ENCODE measurements at places on chromosomes 2 and 18.

- DNase-seq: no peak
Observed at GRCh38 chr18:74731097-74731496, 133.4 kb downstream of the ZNF407 start.

DNA sequence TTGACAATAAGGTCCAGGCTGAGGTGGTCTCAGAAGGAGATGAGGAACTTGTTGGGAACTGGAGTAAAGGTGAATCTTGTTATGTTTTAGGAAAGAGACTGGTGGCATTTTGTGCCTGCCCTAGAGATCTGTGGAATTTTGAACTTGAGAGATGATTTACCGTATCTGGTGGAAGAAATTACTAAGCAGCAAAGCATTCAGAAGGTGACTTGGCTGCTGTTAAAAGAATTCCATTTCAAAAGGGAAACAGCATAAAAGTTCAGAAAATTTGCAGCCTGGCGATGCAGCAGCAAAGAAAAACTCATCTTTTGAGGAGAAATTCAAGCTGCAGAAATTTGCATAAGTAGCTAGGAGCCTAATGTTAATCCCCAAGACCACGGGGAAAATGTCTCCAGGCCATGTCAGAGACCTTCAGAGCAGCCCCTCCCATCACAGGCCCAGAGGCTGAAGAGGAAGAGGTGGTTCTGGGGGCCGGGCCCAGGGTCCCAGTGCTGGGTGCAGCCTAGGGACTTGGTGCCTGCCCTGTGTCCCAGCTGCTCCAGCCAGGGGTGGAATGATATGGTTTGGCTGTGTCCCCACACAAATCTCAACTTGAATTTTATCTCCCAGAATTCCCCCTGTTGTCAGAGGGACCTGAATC, 73.5 kb downstream of the FIGN start:
- no peak for DNase-seq

DNA sequence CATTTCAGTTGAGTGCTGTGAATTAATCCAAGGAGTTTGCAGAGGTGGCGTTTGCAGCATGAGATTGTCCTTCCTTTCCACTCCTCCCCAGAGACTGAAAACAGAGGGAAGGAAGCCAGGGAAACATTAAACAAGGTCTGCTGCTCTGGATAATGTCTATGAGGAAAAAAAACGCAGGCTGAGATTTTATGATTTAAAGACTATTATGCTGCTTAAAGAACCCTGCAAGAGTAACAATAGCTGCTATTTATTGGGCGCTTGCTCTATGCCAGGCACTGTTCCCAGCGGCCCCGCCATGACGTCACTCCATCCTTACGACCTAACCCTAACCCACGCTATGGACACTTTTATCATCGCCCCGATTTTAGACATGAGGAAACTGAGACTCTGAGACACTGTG, 222.4 kb downstream of the BCL2 start:
- no peak for DNase-seq

DNA sequence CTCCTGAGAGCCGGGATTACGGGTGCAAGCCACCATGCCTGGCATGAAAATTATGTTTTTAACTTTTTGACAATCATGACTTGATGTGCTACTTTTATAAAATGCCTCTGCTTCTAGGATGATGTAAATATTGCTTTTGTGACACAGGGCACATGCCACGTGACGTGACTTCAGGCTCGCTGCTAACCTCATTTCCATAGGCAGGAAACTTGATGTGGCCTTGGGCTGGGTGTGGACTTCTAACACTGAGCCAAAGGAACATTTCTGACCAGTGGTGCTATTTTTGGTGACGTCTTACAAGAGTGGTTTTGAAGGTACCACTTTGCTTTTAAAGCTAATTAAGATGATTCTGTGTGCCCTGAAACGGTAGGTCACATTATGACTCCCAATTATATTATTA, 34.2 kb upstream of the THOC1 start:
- no peak for DNase-seq

DNA sequence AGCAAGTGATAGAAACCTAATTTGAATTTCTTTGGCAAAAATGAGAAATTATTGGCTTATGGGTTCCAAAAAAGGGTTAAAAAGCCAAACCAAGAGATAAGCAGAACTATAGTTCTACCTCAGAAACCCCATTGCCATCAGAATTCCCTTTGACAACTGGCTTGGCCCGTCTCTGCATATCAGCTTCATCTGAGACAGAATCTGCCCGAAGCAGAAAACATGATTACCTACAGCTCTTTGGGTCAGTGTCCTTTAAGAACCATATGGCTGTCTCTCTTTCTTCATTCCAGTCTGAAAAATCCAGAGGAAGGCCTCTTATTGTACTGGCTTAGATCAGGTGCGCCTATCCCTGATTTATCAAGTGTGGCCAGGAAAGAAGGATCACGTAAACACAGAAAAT, 49.8 kb upstream of the AGPS start:
- DNase-seq: no peak

DNA sequence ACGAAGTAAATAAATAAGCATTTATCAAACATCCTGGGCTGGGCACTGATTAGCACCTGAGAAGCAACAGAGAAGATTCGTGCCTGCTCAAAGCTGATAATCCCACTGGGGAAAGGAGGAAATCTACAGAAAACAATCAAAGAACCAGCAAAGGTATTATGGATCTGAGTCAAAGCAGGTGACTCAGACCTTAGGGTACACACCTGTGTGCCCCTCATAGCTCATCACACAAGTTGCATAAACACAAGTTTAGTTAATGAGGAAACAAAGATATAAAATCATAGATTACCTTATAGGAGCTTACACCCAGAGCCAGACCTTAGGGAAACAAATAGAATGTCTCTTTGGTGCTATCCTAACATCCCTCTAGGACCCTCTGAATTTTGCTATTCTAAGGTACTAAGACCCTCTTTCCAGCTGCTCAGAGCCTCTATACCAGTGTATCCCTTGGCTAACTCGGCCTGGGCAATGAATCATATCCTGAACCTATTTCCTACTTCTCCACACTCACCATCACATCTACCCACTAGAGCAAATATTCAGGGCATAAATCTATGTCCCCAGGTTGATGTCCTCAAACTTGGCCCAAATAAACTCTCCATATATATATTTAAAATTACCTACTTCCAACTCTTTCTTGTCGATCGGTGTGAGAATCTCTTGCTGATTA, 19.3 kb upstream of the CTIF start:
- DNase-seq: no peak

DNA sequence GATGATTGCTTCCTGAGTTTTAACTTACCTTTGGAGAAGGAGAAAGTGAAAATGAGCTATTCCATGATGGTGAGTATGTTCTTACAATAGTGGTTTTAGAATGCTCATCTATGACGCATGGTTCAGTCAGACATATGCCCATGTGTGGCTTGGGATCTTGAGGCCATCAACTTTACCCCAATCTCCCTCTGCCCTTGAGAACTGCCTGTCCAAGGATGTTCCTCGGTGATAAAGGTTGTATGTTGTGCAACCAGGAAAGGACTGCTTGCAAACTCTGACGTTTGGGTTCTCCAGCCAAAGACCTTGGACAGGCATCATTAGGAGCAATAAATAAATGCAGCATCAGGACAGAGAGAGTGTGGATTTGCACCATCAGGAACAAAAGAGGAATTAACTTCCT, 165.0 kb downstream of the ZEB2 start:
- no peak for DNase-seq

- no peak for DNase-seq
Observed at GRCh38 chr2:165529130-165529529, 59.6 kb downstream of the CSRNP3 start.

GRCh38 chr18:7332452-7332851, 101.6 kb downstream of the LRRC30 start:
- DNase-seq: no peak

DNA sequence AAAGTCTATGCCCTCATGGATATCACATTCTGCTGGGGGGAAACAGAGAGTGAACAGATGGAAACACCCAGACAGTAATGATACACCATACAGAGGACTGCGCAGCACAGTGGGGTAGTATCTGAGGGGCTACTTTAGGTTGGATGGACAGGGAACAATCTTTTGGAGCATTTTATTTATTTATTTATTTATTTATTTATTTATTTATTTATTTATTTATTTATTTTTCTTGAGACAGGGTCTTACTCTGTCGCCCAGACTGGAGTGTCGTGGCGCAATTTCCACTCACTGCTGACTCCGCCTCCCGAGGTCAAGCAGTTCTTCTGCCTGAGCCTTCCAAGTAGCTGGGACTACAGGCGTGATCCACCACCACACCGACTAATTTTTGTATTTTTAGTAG, 89.2 kb downstream of the TGOLN2 start:
- DNase-seq: no peak

DNA sequence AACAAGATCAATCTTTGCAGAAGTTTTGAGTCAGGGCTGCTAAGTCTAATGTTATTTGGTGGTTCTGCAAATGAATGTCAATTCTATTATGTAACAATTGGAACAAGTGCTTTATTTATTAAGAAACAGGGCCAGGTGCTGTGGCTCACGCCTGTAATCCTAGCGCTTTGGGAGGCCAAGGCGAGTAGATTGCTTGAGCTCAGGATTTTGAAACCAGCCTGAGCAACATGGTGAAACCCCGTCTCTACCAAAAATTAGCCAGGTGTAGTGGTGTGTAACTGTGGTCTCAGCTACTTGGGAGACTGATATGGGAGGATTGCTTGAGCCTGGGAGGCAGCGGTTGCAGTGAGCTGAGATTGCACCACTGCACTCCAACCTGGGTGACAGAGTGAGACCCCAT, 13.2 kb upstream of the RNF103 start:
- DNase-seq: no peak

DNA sequence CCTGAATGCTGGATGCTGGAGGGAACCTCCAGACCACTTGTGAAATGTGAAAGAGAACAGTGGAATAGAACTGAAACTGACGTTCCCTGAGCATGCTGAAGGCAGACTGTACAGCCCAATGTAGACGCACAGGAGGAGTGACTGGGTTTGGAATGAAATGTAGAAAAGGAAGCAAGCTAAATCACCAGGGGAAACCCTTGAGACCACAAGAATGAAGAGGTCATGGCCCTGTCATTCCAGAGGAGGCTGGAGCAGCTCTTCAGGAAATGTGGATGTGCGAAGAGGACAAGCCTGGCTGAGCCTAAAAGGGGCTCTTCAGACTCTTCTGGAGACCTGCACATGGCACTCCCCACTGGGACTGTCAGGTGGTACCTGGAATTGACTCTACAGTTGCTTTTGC, 118.5 kb upstream of the ALPP start:
- peak; percentile 68 for DNase-seq

DNA sequence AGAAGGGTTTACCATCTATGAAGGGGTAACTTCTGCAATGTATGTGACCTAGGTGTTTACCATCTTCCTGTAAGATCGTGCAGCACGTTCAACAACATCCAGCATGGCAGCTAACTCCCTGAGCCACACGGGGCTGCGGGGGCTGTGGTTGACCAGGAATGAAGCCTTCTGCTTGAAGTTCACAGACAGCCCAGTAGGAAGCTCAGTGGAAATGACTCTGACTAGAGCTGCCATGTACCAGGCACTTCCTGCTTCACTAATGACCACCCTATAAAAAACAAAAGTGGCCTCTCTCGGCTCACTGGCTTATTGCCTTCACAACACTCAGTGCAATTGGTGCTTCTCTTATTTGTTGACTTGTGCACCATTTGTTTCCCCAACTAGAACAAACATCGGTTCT, 99.7 kb upstream of the SMAD7 start:
- no peak for DNase-seq

All from T47D (cell line).